ENCODE measurements at places on chromosomes 5 and 9.

DNA sequence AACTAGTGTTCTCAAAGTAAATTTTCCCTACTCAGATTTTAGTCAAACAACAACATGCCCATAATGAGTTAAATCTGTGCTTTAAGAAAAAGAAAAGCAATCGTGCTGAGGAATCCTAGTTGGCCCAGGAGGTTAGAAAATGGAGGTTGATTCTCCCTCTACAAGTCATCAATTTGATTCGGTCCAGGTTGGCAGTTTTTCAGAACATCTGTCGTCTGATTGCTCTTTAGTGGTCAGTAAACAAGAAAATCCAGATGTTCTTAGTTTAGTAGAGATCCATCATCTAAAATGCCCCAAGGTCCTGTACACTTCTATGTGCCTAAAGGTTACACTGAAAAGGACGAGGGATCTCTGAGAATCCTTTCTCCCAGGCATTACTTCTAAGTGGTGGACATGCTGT lies 659.2 kb downstream of the MTRR start:
- DNase-seq, result no peak

DNA sequence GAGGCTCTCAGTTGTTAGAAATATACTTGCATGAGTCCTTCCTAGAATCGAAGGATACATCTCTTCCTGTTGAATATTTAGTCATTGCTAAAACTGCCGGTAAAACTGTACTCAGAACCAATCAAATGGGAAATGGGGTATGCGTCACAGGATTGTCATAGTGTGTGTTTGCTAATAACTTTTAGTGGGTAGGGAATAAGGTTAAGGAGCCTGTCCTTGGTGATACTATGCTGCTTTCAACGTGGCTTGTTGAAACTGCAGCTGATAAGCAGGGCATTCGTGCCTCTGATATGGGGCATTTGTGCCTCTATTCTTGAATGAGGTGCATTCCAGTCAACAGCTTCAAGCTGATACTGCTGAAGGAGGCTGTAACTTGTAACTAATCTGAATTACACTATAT lies 26.6 kb downstream of the HABP4 start:
- no peak for DNase-seq

DNA sequence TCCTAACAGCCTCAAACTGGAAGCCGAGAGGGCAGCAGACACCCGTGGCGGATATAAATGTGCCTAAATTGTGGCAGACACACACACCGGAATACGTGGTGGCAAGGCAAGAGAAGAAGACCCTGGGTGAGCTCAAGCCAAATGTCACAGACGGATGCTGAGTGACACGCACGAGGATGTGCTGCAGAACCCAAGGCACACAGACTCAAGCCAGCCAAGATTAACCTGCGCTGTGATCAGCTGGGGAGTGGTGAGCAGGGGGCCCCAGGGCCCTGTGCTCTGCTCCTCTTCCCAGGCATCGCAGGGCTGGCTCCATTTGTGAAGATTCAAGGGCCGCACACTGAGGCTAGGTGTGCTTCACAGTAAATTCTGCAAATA lies 16.4 kb downstream of the SEMA4D start:
- peak; percentile 41 for DNase-seq

DNA sequence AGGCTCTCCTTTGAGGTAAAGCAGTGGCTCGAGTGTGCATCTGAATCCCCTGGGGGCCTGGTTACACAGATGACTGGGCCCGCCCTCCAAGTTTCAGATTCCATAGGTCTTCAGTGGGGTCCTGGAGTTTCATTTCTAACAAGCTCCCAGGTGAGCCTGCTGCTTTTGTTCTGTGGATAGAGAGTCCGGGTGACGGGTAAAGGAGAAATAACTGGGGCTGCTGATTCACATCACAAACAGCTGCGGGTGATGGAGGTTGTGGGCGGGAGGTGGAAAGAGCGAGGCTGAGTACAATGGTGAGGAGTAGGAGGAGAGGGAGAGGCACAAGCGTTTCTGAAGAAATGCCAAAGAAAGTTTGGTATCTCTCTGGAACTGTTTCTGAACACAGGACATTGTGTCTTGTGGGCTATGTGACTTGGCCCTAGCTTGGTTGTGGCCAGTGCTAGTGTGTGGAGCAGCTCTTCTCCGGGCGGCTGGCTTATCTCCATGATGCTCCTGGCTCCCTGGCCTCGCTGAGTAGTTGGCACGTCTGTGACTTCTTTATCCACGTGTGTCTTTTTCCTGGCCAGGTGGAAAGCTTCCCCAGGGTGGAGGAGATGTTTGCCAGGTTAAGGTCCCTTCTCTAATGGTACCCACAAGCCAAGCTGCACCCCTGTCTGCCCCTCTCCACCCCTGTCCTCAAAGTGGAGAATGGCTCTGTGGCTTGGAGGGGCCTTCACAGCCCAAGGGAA lies 61.7 kb downstream of the HSPA4 start:
- no peak for DNase-seq

DNA sequence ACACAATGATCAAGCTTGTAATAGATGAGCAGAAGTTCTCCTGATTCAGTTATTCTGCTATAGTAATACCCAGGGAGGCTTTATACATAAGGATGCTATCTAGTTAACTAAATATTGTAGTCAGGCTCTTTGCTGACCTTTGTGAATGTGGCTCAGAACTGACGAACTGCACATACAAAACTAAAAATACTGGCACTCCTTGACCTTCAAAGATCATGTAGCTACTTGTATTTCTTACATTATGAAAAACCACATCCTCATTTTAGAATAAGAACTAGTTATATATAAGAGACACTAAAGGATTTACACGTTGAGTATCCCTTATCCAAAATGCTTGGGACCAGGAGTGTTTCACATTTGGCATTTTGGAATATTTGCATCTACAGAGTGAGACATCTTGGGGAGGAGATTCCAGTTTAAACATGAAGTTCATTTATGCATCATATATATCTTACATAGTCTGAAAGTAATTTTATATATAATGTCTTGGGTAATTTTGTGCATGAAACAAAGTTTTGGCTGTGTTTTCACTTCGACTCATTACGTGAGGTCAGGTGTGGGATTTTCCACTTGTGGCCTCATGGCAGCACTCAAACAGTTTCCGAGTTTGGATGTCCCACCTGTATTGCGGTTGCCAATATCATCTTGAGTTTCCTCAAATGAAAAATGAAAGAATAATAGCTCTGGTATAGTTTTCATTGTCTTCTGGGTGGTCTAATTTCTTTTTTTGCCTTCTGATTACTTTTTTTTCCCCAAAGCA lies 58.4 kb upstream of the FBXL7 start:
- DNase-seq, result no peak

DNA sequence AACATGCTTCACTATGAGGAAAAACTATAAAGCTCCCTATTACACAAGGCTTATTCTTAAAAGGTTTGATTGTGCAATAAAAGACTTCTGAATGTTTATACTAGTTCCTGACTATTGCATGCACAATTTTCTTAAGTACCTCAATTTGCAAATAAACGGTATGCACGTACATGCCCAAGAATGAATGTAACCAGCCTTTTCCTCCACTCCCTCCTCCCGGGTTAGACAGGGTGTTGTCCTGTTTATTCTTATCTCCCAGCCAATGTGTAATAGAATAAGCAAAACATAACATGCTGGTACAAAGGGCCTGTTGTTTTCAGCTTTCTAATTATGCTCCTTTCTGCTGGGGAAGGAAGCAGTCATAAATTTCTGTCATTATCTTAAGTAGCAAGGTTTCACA lies 79.1 kb downstream of the AOPEP start:
- DNase-seq, result no peak

GRCh38 chr5:873328-873727 lies 19.3 kb downstream of the BRD9 start:
- no peak for DNase-seq

GRCh38 chr5:2840372-2840915 lies 89.0 kb upstream of the IRX2 start:
- no peak for DNase-seq

DNA sequence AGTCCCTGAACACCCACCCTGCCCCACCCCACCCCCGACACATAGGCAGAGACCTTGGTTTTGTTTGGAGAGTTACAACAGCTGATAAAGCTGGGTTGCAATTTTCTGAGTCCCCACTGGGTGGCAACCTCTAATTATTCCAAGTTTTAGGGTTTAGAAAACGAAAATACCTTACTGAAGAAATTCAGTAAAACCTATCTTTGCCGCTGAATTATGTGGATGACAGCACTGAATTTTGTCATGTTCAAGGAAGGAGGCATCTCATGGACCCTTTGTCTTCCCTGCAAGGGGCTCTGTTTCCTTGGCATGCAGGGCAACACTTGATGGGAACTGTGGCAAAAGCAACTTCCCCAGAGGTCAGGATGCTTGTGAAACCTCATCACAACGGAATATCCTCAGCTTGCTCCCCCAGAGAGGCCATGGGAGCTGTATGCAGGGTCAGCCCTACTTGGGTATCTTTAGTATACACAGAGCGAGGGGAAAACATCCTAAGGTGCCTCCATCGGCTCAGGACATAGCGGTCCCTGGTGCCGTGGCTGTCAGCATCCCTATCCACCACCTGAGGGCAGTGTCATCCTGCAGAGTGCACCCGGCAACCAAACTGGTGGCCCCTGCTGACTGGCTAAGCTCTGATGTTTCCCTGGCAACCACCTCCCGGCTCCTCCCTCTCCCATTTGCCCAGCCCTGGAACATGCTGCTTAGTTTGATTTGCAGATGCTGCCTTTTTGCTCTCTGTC lies 123.1 kb downstream of the RXRA start:
- peak; percentile 83 for DNase-seq

DNA sequence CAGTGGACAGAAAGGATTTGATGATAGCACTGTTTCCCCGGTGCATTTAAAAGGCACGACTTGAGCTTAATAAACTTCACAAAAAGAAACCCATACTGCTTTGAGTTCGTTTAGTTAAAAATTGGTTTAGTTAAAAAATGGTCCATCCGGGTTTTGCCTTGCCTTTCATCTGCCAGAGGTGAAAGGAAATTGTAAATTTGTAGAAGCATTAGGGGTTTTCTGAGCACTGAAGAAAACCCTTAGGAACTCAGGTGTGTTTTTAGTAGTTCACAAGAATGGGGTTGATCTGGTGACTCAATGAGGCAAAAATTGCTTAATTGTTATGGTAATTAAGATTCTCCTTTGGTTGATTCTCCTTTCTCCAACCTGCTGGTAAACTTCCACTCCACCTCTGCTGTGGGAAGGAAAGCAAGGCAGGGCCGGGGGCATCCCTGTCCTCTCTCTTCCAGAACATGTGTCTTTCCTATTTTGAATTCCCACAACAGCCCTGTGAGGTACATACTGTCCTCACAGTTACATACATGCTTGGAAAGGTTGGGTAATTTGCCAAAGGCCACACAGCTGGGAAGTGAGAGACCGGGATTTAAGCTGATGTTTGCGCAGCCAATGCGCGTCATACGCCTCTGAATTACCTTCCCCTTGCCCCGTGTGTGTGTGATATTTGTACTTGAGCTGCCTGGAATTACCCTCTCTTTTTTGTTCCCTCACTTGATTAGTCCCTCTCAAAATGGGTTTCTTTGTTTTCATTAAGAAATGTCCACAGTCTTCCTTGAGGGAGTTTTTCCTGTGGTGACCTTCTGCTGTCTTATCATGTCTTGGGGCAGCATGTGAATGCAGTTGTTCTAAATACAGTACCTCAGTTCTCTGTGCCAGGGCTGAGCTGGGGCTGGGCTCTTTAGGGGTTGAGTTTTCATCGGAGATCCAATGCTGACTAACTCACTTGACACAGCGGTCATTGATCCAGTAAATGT lies 94.4 kb downstream of the ARHGAP26 start:
- no peak for DNase-seq

DNA sequence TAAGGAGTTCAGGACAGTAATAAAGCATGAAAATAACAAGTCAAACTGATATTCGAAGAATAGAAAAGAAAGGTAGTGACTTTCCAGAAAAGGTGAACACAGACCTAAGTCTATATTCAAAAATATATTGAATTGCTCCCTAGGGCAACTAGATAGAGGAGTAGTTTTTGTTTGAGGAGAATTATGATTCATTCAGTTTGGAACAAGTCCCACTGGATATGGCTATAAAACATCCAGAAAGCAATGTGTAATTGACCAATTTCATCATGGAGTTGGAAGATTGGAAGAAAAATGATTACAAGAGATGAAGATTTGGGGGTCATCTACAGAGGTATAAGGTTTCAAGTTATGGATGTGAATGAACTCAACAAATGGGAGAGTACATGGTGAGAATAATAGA lies 117.5 kb upstream of the ZNF462 start:
- DNase-seq, result no peak

- no peak for DNase-seq
These were observed 29.9 kb downstream of the AUH start for GRCh38 chr9:91331849-91332248.

GRCh38 chr9:31030741-31031202 lies 1353.7 kb upstream of the ACO1 start:
- no peak for DNase-seq

- DNase-seq, result no peak
These were observed 28.2 kb upstream of the LPAR1 start for GRCh38 chr9:111066468-111066867.

DNA sequence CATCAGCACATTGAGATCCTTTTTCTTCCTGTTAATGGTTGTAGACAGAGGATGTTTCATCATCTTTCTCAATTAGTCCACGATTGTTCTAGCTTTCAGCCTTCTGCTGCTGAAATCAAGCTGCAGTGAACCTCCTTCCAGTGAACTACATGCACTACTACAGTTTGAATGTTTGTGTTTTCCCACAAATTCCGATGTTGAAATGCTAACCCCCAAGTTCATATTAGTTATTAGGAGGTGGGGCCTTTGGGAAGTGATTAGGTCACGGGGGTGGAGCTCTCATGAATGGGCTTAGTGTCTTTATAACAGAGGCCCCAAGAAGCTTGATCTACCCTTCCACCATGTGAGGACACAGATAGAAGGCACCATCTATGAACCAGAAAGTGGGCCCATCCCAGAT lies 32.9 kb downstream of the NSG2 start:
- no peak for DNase-seq

DNA sequence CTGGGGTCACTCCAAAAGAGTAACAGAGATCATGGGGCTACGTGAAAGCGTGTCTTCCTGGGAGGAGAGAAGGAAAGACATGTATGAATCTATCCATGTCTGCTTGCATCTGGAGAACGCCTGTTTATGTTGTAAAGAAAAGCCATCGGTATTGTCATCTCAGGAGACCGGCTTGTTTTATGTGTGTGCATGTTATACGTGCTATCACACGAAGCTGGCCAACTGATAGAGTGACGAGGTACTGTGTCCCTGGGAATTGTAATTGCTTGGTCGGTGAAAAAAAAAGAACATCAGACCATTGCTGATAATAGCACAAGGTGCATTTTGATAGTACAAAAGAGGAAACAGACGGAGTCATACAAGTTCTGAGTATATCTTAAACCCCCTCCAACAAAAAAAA lies 370 bp upstream of the CDH6 start:
- DNase-seq, result no peak

DNA sequence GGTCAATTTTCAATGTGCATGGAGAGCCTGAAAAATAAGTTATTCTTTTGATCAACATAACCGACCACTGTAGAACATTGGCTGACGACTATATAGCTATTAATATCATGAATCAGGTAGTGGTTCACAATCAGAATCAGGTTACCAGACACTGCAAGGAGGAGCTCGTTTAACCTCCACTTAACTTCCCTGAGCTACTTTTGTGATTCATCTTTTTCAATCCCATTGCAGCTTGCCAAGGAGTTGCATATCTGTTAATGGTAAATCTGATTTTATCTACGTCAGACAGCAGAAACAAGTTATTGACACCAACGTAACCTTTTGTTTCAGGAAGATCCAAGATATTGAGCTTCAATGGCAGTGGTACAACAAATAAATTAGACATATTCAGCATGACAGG lies 2263.8 kb upstream of the ACO1 start:
- DNase-seq, result no peak

GRCh38 chr9:121914604-121915303 lies 178.4 kb downstream of the TTLL11 start:
- DNase-seq, result no peak
